GM23338 (cell line): ENCODE measurements at places on chromosomes 13 and 19. TPM values are rescaled to one million over a fixed set of nuclear protein-coding genes. Genes with fewer than 3 reads are reported as not detected.

FOXO1 gene
- total RNA-seq: 66.2 and 68.0 TPM in 2 replicates

DNA sequence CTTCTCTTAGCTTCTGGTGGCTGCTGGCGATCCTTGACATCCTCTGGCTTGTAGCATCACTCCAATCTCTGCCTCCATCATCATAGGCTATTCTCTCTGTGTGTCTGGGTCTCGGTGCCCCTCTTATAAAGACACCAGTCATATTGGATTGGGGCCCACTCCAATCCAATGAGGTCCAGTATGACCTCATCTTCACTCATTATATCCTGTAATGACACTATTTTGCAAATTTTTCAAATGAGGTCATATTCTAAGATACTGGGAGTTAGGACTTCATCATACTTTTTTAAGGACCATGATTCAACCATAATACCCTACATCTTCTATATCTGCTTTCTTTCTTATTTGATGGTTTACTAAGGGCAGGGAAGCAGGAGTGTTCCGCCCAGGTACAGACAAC is 12.0 kb upstream of the SLC46A3 start:
- no peaks in the 10 kb centered on the region for H3K36me3 ChIP-seq
- no peak for DNase-seq
- no peak overlapping the region for H3K4me3 ChIP-seq
- no peaks in the 10 kb centered on the region for H3K27me3 ChIP-seq
- no peaks in the 10 kb centered on the region for H3K4me1 ChIP-seq

POSTN gene
- total RNA-seq: 0.31 and 0.39 TPM in 2 replicates

CYP4F8 gene
- total RNA-seq: not detected in 2 replicates

GRCh38 chr13:73772449-73773167 is 361.6 kb downstream of the KLF12 start:
- no peaks in the 10 kb centered on the region for H3K27me3 ChIP-seq
- peaks cover 3% of the 10 kb centered on the region; the same call in 1 of the 2 replicates for H3K4me1 ChIP-seq
- no peak overlapping the region for H3K27ac ChIP-seq
- no peak for DNase-seq
- H3K36me3 ChIP-seq: no peaks in the 10 kb centered on the region

GRCh38 chr13:99909836-99910619 is 61.5 kb downstream of the ZIC5 start:
- peaks cover 29% of the 10 kb centered on the region for H3K4me1 ChIP-seq
- H3K36me3 ChIP-seq: peaks cover 5% of the 10 kb centered on the region; the same call in 1 of the 2 replicates
- no peak overlapping the region for H3K4me3 ChIP-seq

ZNF541 gene
- 0.42 TPM in 1 of 2 replicates, not detected in the other for total RNA-seq

GRCh38 chr13:90049989-90050671 is 1297.4 kb upstream of the MIR17HG start:
- no peaks in the 10 kb centered on the region; the same call in 1 of the 2 replicates for H3K36me3 ChIP-seq
- no peak overlapping the region for H3K27ac ChIP-seq
- H3K4me1 ChIP-seq: peaks cover 22% of the 10 kb centered on the region; the same call in 1 of the 2 replicates
- H3K27me3 ChIP-seq: no peaks in the 10 kb centered on the region
- peak; percentile 33 for DNase-seq

MYO16 gene
- 0.10 TPM in 1 of 2 replicates, not detected in the other for total RNA-seq

- DNase-seq: no peak
- no peak overlapping the region for H3K27ac ChIP-seq
- H3K27me3 ChIP-seq: no peaks in the 10 kb centered on the region
- H3K4me3 ChIP-seq: no peak overlapping the region
- no peaks in the 10 kb centered on the region for H3K4me1 ChIP-seq
Measured at GRCh38 chr13:63364159-63364558, 1948.5 kb upstream of the PCDH20 start.

DNA sequence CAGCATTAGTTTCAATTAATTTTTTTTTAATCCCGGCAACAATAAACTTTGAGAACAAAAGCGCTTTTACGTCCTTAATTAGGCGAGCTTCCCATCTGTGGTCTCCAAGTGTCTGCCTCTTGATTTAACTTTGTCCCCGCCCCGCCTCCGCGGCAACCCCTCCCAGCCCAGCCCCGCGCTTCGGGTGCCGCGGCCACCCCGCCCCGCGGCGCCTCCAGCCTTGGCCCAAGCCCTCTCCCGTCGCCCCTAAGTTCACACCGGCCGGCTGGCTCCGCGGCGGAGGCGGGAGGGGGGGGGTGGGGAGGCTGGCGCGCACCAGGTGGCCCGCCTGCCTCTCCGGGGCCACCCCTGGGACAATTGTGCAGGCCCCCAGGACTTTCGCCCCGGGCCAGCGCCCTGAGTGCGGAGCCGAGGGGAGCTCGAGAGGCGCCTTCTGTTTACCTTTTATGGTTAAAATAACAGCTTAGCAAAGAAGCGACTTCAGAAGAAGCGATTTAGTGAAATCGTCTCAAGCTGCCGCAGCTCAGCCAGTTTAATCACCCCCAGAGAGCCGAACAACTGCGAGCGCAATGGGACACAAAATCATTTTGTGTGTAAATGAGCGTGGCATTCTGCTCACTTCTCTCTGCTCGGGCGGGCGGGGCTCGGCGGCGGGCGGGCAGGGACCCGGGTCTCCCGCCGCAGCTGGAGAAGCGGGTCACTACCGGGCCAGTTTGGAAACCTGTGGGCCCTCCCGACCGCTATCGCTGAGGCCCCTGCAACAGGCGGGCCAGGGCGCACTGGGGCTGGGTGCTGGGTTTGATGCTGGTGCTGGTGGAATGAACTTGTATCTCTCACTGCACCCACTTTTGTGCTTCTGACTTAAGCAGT is 1.4 kb downstream of the KCTD15 start:
- peak overlapping the region; percentile 88 for H3K4me3 ChIP-seq
- peak; percentile 83 for DNase-seq
- H3K36me3 ChIP-seq: no peaks in the 10 kb centered on the region; the same call in 1 of the 2 replicates
- H3K4me1 ChIP-seq: peaks cover 24% of the 10 kb centered on the region
- H3K27ac ChIP-seq: peak overlapping the region; percentile 83; the same call in 1 of the 2 replicates

DNA sequence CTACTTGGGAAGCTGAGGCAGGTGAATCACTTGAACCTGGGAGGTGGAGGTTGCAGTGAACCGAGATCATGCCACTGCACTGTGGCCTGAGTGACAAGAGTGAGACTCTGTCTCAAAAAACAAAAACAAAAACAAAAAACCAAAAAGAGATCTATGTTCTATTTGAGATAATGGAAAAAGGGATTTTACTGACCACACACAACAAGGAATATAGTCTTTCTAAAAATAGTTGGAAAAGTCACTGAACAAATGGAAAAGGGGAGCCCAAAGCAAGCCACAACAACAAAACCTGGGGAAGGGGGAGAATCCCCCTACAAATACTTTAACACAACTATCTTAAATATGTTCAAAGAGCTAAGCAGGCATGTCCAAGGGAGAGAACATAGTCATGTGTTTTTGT is 37.3 kb downstream of the ZNF558 start:
- no peak for DNase-seq
- no peaks in the 10 kb centered on the region for H3K27me3 ChIP-seq
- no peaks in the 10 kb centered on the region for H3K36me3 ChIP-seq
- H3K4me1 ChIP-seq: no peaks in the 10 kb centered on the region
- no peak overlapping the region for H3K4me3 ChIP-seq

DNA sequence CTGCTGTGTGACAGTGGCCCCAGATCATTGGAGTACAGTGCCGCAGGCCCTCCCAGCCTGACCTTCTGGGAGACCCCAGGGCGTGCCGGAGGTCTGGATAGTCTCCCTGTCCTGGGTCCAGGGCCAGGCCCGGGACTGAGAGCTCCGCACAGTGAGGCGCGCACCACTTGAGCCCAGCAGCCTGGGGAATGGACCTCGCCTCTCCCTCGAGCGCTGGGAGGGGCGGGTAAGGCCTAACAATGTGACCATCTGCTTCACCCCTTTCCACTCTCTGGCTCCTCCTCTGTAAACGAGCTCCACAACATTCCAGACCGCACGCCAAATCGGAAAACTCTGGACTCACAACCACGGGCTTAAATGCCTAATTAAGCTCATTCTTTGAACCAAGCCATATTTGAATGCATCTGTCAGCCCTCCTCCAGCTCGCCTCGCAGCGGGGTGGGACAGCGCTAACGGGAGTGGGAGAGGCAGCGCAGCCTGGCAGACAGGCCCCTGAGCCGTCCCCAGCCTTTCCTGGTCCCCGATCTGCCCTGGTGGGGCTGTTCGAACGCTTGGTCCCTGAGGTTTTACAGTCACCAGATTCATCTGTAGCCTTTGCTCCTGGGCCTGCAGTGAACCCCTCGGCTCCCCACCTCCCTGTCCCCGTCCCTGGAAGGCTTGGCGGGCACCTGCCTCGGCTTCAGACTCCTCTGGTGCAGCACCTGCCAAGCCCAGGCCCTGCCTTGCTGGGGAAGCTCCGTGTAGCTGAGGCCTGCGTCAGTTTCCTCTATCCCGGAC is 120.7 kb upstream of the VSTM2B start:
- DNase-seq: peak; percentile 78
- no peaks in the 10 kb centered on the region for H3K36me3 ChIP-seq
- peaks cover 5% of the 10 kb centered on the region; the same call in 1 of the 2 replicates for H3K4me1 ChIP-seq
- H3K4me3 ChIP-seq: peak overlapping the region; percentile 8; the same call in 1 of the 2 replicates

GRCh38 chr13:30151388-30151787 is 156.0 kb downstream of the KATNAL1 start:
- H3K4me3 ChIP-seq: no peak overlapping the region
- no peaks in the 10 kb centered on the region for H3K36me3 ChIP-seq
- no peaks in the 10 kb centered on the region for H3K4me1 ChIP-seq
- no peaks in the 10 kb centered on the region for H3K27me3 ChIP-seq
- no peak overlapping the region for H3K27ac ChIP-seq

SBK2 gene
- 2.0 and 3.5 TPM in 2 replicates for total RNA-seq
